ENCODE measurements at places on chromosomes 16 and 17.

GRCh38 chr17:78107976-78108725 is 20.4 kb downstream of the TMC6 start:
- no peak for DNase-seq

- DNase-seq, result no peak
These were observed 4.4 kb downstream of the ACLY start for GRCh38 chr17:41914358-41914766.

- no peak for DNase-seq
These were observed 16.7 kb downstream of the SLC6A4 start for GRCh38 chr17:30218799-30219198.

DNA sequence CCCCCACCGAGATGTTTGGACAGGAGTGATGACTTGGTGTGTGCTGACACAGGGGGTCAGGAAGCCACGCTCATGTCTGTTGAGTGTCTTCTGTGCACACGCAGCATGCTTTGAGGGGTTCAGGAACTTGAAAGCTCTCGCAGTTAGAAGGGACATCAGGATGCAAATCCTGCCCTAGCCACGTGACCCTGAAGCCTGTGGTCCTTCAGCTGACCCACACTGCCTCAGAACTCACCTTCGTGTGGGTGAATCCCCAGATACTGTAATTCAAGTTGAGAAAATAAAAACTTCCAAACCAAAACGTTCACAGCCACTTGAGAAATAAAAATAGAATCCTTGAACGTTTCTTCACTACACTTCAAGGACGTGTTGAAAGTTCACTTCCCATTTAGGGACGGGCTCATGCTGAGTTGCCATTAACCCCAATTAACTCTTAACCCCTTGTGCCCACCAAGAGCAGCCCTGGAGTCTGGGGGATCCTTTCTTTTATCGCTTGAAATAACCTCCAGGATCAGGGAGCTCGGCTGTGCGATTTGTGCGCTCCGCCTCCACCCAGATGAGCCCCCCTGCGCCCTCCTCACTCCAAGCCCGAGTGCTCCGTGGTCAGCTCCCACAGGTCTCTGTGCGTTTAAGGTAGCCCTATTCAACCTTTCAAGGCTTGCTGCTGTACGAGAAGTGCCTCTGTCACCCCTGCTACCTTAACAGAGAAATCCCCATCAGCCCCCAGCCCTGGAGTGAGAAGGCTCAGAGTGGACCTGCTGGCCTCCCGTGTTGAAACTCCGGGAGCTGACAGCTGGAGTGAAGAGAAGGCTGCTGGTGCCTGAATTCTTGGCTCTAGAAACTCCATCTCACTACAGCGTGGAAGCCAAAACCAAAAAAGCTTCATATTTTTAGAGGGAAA is 36.2 kb upstream of the NAT9 start:
- DNase-seq, result no peak

DNA sequence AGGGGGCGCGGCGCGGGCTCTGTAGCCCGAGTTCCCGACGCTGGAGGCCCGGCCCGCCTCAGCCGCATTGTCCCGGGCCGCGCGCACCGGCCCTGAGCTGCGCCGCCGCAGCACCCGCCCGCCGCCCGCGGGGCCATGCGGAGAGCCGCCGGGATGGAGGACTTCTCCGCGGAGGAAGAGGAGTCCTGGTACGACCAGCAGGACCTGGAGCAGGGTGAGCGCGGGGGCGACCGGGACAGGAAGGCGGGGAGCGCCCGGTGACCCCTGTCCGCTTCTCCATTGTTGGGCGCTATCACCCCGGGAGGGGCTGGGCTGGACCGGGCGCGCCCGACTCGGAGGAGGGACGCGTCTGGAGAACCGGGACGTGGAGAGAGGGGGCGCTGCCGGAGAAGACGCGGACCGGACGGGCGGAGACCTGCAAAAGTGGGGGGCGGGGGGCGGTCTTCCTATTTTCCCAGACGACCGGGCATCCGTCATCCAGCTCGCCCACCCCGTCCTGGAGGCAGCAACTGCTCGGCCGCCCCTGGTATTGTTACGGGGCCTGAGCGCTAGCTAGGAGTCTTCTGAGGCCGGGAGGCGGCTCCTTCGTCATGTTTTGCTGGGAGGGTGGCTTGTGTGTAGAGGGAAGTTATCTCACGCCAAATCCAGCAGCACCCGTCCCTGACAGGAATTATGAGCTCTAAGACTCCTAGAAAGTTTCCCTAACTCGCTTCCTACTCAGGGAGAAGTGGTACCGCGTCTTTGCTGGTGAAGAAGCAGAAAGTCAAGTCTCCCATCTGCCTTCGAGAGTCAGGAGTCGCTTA is 678 bp downstream of the CDR2L start:
- DNase-seq, result no peak

DNA sequence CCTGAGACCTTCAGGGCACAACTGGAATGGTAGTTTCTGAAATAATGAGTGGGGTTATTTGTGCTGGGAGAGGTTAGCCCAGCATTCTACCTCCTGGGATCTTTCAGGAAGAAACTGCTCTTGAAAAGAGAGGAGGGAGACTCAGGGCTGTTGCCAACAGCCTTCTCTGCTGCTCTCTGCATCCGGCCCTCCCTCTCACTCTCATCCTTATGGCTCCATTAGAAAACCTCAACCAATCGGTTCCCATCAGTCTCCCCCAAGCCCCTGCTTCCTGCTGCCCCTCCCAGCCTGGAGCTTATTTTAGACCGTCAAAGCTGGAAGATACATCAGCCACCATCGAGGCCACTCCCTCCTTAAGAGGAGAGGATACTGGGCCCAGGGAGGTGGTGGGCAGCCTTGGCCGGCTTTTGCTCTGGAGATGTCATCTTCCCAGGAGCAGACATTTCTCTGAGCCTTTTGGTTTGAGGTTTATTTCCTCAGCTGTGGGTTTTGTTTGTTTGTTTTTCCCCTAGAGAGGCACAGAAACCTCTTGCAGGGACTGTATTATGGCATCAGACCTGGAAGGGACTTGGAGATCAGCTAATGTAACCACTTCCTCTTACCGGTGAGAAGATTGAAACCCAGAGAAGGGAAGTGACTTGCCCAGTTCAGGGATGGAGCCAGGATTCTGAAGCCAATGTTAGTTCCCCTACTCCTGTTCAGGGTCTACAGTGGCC is 2.7 kb downstream of the MPRIP start:
- no peak for DNase-seq

DNA sequence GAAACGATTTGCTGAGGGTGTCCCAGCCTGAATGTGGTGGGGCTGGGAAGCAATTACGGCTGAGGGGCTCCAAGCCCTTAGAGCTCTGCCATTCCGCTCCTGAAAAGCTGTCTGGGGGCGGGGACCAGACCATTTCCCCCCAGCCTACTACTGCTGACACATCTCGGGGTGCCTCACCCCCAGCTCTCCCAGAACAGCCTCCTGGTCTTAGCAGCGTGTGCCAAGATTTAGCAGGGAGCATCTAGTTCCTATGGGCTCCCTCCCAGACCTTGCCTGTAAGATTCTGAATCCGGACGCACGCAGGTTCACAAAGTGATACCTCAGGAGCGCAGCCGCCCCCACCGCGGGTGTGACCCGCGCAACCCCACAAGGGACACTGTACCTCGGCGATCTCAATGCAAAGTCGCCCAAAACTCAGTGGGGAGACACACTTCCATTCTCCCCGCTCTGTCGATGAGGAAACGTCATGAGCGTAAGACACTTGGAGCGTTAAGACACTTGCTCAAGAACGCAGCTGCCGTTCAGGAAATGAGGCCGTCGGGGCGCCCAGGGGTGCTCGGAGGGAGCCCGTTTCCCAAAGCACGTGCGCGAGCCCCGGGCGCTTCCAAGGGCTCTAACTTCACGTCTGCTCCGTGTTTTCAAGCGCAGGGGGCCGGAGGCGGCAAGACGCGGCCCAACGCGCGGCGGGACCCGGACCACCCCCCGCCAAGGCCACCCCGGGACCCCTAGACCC is 629 bp downstream of the GEMIN4 start:
- DNase-seq, result peak; percentile 19

- DNase-seq, result no peak
These were observed 2.3 kb upstream of the PGS1 start for GRCh38 chr17:78376161-78376560.

DNA sequence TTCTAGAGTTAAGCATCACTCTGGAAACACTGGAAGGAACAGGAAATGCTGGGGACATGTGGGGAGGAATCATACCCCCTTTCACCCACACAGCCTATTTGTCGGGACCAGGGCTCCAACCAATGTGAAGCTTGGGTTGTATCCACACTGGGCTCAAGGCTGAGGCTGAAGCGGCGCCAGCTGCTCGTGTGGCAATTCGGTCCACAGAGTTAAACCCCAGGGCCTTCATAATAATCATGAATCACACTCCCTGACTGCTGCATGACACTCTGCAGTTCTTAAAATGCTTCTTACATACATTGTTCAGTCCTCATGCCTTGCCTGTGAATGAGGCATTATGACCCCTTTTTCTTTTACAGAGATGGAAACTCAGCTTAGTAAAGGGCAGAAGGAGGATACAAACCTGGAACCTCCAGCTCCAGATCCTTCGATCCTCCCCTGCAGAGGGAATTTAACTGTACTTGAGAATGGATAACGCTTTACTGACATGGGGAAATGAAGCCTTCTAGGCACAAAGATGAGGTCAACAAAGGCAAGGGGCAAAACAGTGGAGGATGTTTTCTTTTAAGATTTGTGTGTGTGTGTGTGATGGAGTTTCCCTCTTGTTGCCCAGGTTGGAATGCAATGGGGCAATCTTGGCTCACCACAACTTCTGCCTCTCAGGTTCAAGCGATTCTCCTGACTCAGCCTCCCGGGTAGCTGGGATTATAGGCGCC is 72.7 kb downstream of the SOX9 start:
- no peak for DNase-seq

- DNase-seq, result no peak
These were observed 78.6 kb upstream of the ZNF469 start for GRCh38 chr16:88303890-88304819.

- DNase-seq, result no peak
These were observed 2.8 kb upstream of the CD2BP2 start for GRCh38 chr16:30357715-30358576.

DNA sequence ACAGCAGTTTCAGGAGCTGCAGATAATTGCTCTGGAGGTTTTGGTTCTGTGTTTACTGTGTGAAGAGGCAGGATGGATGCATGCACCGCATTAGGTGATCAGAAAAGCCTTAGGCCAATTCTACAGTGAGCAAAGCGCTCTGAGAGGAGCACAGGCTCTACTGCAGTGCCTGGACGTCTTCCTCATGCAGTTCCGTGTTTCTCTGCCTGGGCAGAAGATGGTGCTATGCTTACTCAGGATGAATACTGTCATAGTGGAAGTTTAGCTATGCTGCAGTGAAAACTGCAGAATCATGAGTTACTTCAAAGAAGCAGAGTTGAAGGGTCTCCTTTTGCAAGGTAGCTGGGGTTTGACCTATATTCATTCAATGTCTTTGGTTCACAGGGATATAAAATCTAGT is 1012.4 kb downstream of the KCNJ18 start:
- DNase-seq, result no peak

DNA sequence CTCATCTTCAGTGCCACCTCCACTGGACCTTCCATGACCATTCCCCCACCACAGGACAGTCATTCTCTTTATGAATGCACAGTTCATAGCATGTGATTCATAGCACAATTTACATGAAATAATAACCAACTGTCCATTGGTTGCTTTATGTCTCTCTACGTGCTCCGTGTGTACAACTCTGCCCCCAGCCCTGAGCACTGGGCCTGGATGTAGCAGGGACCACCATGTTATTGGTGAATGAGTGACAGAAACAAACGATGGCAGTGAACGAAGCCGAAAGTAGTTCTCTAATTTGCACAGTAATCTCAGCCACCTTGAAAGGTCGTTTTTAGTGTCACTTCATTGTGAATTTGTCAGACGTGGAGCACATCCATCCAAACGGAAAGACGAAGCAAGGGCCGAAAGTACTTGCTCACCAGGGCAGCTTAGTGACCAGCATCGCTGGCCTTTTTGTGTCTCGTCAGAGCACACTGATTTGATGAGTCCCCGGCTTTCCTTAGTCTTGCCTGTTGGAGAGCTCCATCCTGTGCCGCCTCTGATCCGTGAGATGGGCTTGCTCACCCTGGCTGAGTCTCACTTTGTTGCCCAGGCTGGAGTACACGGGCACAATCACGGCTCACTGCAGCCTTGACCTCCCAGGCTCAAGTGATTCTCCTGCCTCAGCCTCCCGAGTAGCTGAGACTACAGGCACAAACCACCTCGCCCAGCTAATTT is 95.3 kb downstream of the CMIP start:
- DNase-seq, result no peak

DNA sequence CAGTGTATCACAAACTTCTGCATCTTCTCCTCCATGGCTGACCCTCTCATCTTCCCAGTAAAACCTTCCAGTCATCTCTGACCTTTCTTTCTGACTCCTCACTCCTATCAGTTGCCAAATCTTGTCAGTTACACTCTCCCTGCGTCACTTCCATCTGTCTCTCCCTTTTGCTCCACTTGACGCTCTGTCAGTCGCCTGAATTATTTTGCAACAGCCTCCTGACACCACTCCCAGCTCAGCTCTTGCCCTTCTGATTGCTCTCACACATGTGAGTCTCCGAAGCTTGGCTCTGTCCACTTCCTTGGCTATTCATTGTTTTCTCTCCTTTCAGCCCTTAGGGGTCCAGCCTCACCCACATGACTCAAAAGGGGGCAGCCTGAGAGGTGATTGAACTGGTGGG is 27.7 kb downstream of the DHRS7C start:
- DNase-seq, result no peak

DNA sequence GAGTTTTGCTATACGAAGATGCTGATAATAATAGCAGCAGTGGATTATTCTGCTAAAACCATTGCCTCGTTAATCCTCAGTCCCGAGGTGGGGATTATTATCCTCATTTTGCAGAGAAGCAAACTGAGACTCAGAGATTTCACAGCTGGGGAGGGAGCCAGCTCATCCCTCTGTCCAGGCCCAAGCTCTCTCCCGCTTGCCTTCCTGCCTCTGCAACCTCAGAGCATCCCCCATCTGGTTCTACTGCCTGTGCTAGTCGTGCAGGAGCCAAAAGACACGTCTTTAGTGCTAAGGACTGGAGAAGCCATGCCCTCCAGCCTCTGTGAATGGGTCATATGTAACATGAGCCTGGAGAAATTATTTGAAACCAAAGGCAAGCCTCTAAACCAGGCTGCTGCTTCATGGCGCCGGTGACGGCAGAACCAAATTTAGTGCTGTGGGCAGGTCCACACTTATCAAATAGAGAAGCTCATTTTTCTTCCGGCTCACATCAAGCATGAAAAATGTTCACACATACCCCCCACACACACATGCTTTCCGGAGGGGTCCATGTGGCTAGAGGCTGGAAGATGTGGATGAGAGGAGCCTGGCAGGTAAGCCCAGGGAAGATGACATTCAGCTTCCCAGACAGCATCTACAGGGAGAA is 13.5 kb downstream of the MAPT start:
- no peak for DNase-seq

DNA sequence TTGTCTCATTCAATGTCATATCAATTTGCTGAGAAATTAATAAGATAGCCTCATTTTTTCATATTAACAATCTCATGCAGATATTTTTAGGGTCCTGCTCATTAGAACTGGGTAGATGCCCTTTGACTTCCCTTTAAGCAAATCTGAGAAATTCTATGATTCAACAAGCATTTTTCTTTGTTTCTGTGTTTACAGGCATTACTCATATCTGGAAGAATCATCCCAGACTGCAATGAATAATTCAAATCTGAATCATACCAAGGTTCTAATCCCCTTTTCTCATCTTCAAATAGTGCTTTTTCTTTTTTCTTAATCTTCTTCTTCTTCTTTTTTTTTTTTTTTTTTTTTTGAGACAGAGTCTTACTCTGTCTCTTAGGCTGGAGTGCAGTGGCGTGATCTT is 69.2 kb upstream of the KIFC3 start:
- no peak for DNase-seq
